ENCODE measurements at places on chromosomes 7 and 10.
A peak's percentile ranks its signal among the peaks of the same experiment; 100 is the strongest.

DNA sequence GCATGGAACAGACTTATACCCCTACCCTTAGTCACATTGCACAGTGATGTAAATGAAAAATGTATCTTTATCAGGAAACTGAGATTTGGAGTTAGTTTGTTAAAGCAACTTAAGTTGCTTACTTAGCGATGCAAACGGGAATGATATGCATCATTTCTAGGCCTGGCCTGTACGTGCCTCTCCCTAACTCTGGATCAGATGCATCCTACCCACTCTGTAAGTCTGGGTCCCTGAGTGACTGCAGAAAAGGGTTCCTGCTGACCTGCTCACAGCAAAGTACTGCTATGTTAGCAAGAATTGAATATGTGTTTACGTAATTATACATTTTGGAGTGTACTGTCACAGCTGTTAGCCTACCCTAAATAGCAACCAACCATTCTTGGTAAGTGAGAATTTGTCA is 30.7 kb upstream of the PRTFDC1 start:
- DNase-seq, result no peak

- DNase-seq, result no peak
These were observed 54.8 kb upstream of the CALD1 start for GRCh38 chr7:134724606-134725005.

DNA sequence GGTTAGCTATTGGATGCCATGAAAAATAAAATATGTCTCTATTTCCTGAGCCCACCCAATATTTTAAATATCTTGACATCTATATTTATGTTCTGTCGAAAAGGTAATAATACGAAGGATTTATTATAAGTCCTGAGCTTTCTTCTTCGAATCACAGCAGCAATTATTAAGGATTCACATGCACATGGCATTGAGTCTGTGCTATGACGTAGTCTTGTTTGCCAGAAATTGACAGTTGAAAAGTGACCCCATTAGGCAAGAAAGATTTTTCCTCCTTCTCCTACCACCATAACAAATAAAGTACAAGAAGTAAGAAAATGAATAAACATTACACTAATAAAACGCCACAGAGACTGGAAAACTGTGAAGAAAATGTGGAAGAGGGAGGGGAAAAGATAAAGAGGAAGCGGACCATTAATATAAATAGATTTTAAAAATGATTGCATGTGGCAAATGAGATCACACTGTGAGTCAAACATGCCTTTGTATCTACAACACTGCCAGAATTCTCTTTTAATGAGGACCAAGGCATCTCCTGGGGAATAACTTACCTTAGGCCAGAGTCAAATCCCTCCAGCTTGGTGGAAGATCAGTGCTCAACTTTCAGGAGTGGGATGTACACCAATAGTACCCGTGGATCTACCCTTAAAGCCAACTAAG is 21.6 kb downstream of the FZD1 start:
- no peak for DNase-seq

DNA sequence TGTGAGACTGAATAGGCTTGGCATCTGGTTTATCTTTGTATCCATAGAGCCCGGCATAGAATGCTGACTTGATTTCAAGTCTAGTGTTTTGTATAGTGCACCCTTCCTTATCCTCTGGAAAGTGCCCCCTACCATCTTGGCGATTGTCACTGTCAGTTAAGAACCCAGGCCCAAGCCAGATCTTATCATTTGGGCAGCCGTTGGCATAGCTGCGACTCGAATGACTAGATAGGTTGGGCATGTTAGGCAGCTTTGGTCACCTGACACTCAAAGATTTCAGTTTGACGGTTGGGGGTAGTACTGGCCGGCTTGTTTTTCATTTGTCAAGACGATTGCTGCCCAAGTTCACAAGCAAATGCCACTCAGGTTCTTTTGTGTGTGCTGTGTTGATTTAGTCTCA is 6.6 kb downstream of the NIPSNAP2 start:
- no peak for DNase-seq

DNA sequence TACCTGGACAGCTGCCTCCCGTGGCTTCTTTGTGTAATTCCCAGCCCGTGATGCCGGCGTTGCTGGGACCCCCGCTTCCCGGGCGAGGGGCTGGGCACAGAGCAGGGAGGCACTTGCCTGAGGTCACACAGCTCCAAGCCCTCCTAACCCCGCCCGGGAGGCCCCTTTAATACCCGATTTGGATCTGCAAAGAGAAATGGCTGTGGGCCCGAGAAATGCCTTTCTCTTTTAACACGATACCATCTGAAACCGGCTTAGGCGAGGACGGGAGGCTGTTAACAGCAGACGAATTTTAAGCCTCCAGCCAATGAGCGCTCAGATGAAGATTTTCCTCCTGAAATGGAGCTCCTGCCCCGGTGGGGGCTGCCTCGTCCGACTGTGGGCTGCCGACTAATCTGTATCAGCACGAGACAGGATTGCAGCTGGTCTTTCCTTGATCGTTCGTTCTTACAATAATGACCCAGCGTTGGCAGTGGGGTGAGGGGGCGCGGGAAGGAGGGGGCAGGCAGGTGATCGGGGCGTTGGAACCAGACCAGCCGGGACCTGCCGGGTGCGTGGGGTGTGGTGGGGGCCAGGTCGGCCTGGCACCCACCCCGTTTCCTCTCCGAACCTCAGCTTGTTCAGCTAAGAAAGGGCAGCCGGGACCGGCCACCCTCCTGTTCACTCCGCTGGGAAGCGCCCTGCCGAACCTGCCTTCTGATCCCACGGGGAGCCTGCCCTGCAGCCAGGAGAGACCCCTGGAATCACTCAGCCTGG is 36.2 kb upstream of the FOXL3 start:
- DNase-seq, result no peak

GRCh38 chr10:48249763-48250351 is 24.6 kb downstream of the FRMPD2 start:
- no peak for DNase-seq

GRCh38 chr10:93859049-93859655 is 34.6 kb upstream of the SLC35G1 start:
- DNase-seq, result no peak

GRCh38 chr10:68871105-68871711 is 29.9 kb upstream of the DDX50 start:
- DNase-seq, result no peak

GRCh38 chr10:100972904-100973535 is 3.7 kb downstream of the SEMA4G start:
- DNase-seq, result no peak

DNA sequence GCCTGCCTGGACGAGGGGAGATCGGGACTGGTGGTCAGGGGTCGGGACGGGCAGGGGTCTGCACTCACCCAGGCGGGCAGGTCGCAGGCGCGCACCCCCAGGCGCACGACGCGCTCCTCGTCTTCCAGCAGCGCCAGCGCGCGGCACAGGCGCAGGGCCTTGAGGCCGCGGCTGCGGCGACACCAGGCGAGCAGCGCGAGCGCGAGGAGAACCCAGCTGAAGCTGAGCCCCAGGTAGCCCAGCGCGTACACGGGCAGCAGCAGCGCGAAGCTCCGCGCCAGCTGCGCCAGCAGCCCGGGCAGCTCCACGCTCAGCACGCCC is 328 bp downstream of the ESYT2 start:
- DNase-seq, result peak; percentile 35

DNA sequence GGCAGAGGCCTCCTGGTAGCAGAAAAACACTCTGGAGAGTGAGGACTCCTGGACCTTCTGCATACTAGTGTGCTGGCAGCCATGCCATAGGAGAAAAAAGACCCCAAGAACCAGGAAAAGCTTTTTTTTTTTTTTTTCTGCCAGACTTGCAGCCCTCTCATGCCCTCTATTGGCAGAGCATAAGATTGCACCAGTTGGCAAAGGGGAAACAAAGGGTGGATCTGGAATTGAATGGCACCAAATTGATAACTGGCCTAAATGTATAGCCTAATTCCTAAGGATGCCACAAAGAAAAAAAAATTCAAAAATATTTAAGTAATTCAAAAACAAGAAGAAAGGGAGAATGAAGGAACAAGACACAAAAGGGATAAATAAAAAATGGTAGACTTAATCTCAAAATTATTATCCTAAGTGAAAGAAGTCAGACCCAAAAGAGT is 112.5 kb upstream of the GHITM start:
- no peak for DNase-seq

GRCh38 chr7:17560516-17560915 is 262.1 kb downstream of the AHR start:
- DNase-seq, result no peak

GRCh38 chr10:113961182-113962031 is 82.3 kb upstream of the ADRB1 start:
- DNase-seq, result peak; percentile 24

- DNase-seq, result no peak
These were observed 18.5 kb upstream of the PLEKHS1 start for GRCh38 chr10:113732966-113733365.

DNA sequence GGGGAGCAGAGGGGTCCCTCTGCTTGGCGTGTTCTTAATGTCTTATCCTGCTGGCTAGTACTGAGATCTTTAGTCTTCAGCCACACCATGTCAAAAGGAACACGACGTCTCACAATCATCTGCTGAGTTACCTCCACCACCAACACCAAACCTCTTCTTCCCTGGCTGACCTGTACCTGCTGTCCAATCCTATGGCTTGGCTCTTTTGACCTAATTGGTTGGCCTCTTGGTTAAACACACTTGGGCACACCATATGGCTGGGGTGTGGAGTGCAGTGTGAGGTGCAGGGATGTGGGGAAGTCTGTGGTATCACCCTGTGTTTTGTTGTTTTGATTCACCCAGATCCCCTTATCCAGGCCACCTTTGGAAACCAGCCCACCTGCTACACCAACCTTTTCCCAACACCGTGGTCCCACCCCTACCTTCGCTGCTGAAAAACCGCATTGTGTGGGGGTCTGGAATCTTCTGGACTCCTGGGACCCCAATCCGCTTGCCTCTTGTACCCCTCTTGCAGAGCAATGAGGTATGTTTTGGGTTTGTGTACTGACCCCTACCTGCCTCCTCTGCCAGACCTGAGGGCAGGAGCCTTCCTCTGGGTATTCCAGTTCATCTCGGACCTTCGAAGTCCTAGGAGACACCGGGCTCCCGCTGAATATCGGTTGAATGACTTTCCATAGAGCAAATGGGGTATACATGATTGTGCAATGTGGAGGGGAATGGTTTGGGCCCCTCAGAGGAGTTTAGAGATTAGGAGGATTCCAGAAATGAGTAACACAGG is 2.8 kb upstream of the LBX1 start:
- no peak for DNase-seq

GRCh38 chr10:128926711-128927110 is 540.3 kb upstream of the MGMT start:
- no peak for DNase-seq

DNA sequence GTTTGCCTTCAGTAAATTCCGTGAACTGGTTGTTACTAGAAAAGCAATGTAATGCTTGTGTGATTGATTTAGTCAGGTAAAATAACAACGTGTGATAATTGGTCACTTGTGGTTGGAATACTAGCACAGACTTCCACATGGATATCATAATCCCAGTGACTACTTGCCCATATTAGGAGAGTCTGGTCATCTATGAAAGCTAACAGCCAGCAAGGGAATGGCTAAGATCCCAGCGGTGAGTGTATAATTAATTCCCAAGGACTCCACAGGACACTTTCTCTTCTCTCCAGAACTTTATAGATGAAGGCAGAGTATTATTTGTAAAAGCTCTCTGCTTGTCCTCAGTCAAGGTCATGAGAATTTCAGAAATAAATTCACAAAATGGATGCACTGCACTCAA is 662.6 kb upstream of the TEX47 start:
- no peak for DNase-seq

DNA sequence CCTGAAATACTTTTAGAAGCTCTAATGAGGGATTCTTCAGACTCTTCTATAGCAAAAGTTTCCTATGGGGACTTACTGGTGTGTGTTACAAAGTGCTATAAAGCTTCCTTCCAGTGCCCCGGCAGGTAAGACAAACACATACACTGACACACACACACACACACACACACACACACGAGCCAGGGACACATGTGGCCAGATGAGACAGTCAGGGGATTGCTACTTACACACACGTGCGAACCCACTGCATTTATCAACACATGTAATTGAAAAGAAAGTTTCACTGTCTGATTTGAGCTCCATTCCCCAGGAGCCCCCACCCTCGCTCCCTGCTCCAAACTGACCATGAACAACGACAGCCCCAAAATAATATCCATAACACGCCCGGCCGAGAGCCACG is 119.8 kb downstream of the PRPF18 start:
- no peak for DNase-seq

DNA sequence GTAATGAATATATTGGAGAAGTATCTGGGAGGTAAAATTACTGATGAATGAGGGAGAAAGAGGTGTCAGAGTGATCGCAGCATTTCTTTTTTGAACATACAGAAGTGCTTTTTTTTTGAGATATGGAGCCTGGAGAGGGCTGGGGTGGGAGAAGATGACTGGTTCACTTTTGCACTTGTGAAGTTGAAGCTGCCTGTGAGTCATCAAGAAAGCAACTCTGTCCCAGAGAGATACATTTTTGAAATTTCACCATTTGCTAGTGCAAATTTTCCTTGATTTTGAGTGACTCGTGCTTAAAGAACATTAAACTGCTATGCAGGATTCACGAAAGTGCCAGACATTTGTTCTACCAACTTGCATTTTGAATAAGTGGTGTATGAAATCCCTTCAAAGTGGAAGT is 81.8 kb downstream of the ADRA2A start:
- no peak for DNase-seq
